ENCODE measurements at places on chromosomes 7 and 10.

GRCh38 chr10:132685101-132685891 lies 100.7 kb downstream of the NKX6-2 start:
- DNase-seq, result no peak

DNA sequence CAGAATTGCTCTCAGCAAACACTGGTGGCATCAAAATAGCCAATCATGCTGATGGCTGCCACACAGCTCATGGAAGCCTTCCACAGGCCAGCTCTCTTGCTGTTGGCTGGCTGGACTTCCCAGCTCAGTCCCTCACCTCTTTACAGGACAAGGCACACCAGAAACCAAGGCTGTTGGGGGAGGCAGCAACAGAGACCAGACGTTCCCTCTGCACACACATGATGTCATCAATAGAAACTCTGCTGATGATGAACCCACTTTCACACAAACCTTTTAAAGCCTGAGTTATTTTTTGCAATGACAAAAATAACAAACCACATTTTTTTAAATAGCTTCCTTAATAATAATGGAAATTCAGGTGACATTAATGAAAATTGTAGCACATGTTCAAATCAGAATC lies 300.9 kb upstream of the C7orf33 start:
- DNase-seq, result no peak

GRCh38 chr10:2610946-2611345 lies 456.4 kb upstream of the PFKP start:
- no peak for DNase-seq

DNA sequence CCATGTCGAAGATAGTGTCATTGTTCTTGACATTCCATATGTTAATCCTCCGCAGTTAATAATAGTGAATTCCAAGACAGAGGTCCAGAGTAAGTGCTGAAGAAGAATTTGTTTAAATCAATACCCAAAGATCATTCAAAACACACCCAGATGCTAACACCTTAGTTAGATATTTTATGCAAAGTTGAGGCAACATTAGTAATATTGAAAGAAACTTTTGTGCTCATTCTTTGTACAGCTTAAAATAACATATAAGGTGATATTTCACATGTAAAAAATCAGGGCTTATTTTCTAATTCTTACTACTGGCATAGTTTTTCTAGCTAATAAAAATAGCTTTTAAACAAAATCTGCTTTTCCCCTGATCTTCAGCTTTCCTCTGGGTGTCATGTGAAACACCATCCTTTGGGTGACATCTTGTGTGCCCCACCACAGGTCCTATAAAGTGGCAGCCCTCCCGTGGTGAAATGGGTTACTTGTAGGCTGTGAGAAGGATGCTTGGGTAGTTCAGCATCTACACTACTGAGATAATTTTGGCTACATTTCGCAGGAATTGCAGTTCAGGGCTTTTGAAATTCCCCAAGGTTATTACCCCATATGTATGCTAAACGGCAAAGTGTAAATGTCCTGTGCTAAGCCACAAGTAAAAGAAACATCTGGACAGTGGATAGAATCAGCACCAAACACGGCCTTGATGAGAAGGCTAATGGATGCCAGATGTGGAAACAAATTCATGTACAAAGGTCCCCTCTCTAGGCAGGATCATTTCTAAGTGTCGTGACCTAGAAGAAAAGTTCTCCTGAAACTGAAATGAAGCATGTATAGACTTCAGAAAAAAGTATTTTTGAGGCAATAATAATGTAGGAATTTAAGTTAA lies 105.4 kb downstream of the GRM3 start:
- DNase-seq, result no peak

DNA sequence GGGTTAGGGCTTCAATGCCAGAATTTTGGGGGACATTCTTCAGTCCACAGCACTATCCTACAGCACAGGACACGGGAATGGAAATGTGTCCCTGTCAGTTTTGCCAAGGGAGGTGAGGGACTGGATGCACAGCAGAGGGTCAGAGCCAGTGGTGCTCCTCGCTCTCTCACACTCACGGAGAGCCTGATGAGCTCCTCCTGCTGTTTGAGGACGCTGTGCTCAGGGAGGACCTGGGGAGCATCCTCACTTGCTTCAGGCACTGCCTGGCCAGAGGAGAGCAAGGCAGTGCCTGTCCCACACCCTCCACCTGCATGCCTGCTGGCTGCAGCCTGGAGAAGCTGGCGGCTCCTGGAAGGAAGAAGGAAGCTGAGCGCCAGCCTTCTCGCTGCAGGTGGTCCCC lies 58.6 kb downstream of the RAMP3 start:
- no peak for DNase-seq

DNA sequence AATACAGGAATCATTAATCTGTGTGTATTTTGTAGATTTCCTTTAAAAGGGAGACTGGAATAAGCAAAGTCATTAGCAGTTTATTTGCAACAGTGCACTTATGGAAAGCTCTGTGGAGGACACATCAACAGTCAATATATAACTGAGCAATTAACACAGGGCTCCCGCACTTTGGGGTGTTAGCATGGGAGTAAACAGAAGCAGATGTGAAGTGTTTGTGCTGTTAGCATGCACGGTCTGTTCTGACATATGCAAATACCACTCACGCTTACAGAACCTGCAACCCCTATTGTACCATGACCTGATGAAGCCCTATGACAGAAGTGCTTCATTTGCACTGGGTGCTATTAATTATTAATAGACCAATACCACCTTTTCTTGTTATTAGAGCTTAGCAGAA lies 118.9 kb downstream of the PPP1R3A start:
- DNase-seq, result no peak

DNA sequence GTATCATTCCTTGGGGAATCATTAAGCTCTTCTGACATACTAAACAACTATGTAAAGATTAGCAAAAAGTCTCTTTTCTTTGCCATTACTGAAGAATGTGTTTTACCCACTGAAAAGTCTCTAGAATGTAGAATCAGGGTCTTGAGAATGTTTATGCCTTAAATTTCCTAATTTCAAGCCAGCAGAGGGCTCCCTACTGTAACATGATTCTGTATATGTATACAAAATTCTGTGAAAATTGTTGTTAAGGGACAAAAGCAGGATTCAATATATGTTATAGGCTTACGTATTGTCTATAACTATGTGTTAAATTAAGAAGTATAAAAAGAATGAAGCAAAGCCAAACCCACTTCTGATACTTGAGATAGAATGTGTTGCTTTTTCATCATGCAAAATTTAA lies 296.9 kb upstream of the DGKB start:
- no peak for DNase-seq

- DNase-seq, result peak; percentile 92
These were observed 49.4 kb downstream of the AKR1D1 start for GRCh38 chr7:138125598-138126111.

GRCh38 chr10:49175587-49176309 lies 12.4 kb downstream of the TMEM273 start:
- no peak for DNase-seq
